Astrocyte (in vitro differentiated cells and primary cell): ENCODE measurements at places on chromosomes 16 and 17. TPM values are rescaled to one million over a fixed set of nuclear protein-coding genes. Genes with fewer than 3 reads are reported as not detected.

DNA sequence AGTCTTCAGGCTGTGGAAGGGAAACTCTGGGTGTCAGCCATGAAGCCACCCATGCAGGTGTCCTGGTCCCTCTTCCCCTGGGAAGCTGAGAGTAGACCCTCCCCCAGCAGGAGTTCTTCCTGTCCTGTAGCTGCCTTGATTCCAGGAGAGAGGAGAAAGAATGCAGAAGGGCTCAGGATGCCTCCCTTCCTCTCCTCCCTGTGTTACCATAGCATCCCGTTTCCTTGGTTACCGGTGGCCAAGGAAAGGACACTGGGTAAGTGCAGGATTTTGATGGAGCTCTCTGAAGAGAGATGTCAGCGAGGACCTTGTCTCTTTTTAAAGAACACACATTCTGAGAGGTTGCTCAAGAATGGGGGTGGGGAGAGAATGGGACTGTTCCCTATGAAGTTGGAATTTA lies 304.1 kb upstream of the N4BP1 start:
- no peak for DNase-seq
- no peaks in the 10 kb centered on the region for H3K4me1 ChIP-seq
- H3K27me3 ChIP-seq = no peaks in the 10 kb centered on the region
- H3K36me3 ChIP-seq = no peaks in the 10 kb centered on the region
- H3K27ac ChIP-seq = no peak overlapping the region
- no peak overlapping the region for H3K4me3 ChIP-seq

DNA sequence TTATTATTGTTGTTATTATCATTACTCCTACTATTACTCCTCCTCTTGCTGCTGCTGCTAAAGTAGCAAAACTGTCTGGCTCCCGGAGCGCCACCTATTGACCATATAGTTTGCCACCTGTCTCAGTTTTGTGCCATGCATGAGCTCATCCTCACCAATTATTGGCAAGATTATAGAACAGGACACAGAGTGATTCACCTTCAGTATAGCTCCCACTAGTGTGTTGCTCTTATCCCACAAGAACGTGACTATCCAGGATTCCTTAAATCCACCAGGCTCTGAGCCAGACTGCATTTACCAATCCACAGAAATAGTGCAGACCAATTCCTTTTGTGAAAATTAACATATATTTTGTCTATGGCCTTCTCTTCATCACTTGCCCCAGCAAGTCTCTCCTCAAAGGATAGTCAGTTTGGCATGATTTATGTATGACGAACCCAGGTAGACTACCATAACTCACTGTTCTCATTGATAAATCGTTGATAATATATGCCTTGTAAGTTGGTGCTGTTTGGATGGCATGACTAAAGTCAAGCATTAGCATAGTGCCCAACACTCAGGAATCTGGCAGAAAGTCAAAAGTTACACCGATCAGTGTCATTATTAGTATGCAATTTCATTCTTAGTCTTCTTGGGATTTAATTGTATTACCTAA lies 405.5 kb upstream of the HSBP1 start:
- H3K27me3 ChIP-seq = no peaks in the 10 kb centered on the region
- H3K36me3 ChIP-seq = no peaks in the 10 kb centered on the region
- peak overlapping the region; percentile 80 for H3K27ac ChIP-seq
- peak; percentile 53 for DNase-seq

DNA sequence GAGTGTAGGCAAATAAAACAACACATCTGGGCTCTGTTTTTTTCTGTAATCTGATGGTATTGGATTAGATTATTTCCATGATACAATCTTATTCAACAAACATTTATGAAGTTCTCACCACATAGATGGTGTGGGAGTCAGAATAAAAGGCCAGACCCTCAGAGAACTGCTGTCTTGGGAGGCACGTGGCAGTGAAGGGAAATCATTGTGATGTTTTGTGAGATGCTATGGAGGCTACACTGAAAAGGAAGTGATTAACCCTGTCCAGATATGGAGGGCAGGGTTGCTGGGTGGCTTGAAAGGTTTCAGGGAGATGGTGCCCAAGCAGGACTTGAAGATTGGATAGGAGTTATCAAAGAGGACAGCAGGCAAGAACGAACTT lies 35.6 kb downstream of the DHRS7B start:
- no peaks in the 10 kb centered on the region for H3K36me3 ChIP-seq
- H3K4me3 ChIP-seq = no peak overlapping the region
- H3K4me1 ChIP-seq = no peaks in the 10 kb centered on the region
- no peaks in the 10 kb centered on the region for H3K27me3 ChIP-seq
- no peak for DNase-seq

DNA sequence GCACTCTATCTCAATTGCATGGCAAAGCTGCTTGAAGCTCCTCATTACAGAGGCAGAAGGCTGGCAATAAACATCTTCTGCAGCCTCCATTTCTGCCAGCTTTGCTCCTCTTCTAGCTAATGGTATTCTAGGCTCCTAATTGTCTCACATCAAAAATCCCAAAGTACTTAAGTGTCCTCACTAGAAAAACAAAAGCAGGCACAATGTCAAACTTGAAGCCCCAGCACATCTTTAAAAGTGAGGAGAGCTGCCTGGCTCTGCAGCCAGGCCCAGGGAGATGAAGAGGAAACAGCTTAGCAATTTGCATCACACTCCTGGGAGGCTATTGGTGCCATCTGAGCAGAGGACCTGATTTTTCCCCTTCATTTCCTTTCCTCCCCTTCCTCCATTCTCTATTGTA lies 197.1 kb downstream of the KCNJ2 start:
- no peak overlapping the region for H3K4me3 ChIP-seq
- no peak overlapping the region for H3K27ac ChIP-seq
- DNase-seq = no peak

Gene P2RX1
- total RNA-seq = not detected in 2 replicates
